Brain (organoid and tissue), 16 donors: ENCODE measurements at places on chromosomes 2 and 18.
A peak's percentile ranks its signal among the peaks of the same experiment; 100 is the strongest.

DNA sequence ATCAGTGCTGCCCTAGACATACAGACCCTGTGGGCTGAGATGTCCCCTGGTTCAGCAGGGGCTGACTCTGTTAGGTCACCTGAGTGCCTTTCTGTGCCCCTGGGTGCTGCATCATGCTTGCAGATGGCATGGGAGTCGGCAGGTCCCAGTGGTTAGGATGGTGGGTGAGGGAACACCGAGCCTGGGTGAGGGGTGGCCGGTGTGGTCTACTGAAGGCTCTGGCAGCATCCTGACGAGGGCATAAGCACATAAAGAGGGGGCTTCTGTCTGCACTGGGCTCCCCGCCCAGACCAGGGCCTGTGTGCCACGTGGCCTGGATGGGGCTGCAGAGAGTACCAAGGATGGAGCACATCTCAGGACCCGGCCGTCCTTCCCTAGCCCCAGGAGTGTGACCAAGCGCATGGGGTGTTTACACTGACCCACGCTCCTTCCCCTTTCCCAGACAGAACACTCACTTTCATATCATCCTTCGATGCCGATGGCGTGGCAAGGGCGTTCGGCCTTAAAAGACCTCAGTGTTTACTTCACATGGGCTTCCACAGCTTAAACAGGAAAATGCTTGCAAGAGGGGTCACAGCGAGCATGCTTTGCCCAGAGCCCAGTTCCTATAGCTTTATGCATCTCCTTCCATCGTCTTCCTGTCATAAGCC is 115.1 kb downstream of the STPG4 start:
- DNase-seq, result no peak

- DNase-seq, result no peak
Measured at GRCh38 chr2:28600181-28600580, 104.3 kb downstream of the PLB1 start.

DNA sequence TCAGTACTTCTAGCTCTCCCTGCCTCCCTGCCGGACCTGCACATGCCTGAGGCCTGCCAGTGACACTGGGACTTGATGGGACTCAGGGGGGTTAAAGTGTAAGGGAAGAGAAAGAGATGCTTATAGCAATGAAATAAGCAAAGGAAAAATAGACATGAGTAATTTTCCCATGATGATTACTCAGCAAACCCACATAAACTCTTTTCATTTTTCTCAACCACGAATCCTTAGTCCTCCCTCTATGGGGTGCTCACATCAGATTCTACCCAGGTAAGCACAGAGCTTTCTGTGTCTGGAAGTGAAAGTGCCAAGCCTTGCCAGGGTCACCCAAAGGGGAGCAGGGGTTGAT is 44.8 kb upstream of the ANKRD62 start:
- DNase-seq, result no peak

GRCh38 chr18:56538746-56539145 is 99.6 kb downstream of the TXNL1 start:
- DNase-seq, result no peak

GRCh38 chr2:239193925-239194677 is 206.7 kb downstream of the HDAC4 start:
- peak; percentile 64 for DNase-seq

GRCh38 chr2:1514391-1515072 is 101.3 kb downstream of the TPO start:
- no peak for DNase-seq

GRCh38 chr2:46451131-46451711 is 28.1 kb upstream of the TMEM247 start:
- no peak for DNase-seq

DNA sequence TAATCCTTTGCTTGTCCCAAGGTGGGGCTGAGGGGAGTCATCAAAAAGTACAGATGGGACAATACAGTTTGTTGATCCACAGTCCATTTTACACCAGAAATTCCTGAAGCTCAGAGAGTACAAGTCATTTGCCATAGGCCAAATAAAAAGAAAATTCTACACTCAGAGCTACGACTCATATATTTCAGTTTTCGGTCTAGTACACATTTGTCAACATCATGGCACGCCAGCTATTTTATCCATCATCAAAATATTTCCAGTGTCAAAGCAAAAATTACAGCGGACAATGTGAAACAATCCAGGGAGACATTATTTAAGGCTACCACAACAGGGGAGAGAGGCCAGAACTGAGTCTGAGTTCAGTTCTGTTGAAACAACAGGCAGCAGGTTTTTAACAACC is 587.5 kb upstream of the DSEL start:
- DNase-seq, result no peak

- no peak for DNase-seq
Measured at GRCh38 chr2:231769170-231770136, 11.6 kb downstream of the PDE6D start.

DNA sequence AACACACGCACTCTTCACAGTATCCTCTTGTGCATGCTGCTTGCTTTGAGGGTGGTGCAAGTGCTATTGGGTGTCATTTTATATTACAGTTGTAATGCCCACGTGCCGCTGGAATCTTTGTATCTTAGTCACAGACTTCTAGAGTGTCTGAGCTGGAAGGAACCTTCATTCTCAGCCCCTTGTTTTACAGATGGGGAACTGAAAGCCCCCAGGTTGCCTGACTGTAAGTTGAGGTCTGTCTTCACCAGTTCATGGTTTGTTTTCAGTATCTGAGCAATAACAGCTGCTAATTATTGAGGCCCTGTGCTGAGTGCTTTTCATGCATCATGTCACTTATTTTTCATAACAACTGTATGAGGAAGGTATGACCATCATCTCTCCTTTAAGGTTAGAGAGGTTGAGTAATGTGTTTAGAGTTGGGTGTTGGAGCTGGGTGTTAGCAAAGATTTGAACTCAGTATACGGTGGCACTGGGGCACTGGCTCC is 77.0 kb downstream of the PRKCE start:
- DNase-seq, result no peak

DNA sequence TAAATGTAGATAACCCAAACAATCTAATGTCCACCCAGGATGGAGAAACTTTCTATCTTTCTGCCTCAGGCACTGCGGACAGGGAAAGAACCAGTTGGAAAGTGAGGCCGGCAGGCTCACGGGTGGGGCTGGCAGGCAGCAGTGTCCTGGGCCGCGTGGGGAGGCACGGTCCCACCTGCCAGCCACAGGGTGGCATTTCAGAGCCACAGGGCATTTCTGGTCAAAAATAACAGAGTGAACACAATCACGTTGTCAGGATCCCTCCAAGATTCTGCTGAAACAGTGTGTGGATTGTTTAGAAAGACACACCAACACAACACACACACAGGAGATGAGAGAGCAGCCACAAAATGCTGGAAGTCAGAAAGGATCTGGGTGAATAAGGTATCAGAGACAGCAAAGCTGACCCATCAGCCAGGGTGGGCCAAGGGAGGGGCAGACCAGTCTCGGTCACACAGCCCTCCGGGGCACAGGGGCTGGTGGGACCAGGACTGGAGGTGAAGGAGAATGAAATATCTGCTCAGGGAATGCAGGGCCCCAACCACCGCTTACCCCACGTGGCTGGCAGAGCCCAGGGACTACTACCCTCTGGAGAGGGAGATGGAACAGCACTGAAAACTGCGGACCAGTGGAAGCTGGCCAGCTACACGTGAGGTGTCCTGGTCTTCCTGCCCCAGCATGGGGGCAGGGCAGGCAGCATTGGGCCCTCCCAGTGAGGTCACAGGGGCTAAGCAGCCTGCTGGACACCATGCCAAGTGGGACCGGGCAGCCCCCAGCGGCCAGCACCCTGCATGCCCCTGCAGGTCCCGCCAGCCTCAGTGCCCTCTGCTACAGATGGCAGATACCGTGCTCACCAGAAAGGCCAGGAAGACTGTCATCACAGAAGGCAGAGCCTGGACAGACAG is 173.9 kb downstream of the HDAC4 start:
- DNase-seq, result no peak

GRCh38 chr2:30688956-30689401 is 118.3 kb downstream of the CAPN13 start:
- DNase-seq, result peak; percentile 30

GRCh38 chr2:120883607-120884440 is 148.2 kb downstream of the GLI2 start:
- DNase-seq, result no peak

DNA sequence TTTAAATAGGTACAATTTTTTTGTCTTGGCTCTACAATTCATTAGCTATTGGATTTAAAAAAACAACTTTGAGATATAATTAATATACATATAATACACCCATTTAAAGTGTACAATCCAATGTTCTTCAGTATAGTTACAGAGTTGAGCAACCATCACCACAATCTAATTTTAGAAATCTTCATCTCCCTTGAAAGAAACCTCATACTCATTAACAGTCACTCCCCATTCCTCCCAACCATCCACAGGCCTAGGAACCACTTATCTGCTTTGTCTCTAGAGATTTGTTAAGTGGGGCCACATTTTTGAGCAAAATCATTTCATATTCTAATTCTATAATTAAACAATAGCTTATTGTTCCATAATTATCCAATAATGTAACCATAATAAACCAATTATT is 32.6 kb downstream of the MRPL33 start:
- DNase-seq, result no peak

- DNase-seq, result no peak
Measured at GRCh38 chr18:70295192-70296188, 6.6 kb downstream of the SOCS6 start.

DNA sequence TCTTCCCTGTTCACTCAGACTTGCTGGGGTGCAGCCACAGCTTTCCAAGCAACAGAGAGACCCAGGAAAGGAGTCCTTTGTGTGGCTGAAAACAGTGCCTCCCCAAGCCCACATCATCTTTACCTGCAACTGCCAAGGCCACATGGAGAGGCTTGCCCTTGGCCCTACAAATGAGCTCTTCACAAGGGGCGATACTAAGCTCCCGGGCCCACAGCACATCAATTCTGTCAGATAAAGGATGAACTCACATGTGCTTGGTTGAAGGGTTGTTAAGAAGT is 42.3 kb upstream of the SH3RF3 start:
- no peak for DNase-seq

DNA sequence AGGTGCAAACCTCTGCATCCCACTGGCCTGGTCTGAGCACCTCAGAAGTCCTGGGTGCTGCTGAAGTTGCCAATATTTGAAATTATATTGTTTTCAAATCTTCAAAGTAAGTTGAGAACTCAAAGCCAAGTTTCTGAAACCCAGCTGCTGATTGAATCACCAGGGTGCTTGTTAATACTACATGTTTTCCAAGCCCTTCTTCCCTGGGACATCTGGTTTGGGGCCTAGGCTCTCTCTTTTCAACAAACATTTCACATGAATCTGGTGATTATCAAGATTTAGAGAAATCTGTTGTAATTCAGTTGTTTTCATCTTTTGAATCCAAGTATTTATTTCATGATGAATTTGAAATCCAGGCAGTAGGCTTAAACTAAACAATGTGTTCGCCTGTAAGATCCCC is 24.4 kb downstream of the MLPH start:
- DNase-seq, result no peak

- DNase-seq, result no peak
Measured at GRCh38 chr2:230160112-230160660, 59.6 kb downstream of the SP110 start.

GRCh38 chr2:231410293-231411004 is 14.9 kb downstream of the B3GNT7 start:
- no peak for DNase-seq

- DNase-seq, result no peak
Measured at GRCh38 chr2:71465356-71465755, 12.0 kb downstream of the DYSF start.

DNA sequence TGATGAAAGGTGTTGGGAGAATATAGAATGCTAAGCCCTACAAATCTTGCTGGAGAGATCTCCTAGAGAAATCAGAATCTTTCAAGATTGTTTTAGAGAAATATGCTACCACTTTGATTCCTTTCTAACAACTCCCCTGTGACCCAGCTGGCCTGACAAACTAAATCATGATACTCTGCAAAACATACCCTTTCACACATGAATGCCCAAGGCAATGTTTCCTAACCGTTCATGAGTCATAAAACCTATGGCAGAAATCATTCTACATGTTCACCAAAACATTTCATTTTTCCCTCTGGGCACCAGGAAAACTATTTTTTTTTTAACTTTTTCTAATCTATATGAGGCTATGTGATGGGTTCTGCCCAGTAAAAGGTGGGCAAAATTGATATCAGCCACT is 77.8 kb upstream of the SETBP1 start:
- no peak for DNase-seq

DNA sequence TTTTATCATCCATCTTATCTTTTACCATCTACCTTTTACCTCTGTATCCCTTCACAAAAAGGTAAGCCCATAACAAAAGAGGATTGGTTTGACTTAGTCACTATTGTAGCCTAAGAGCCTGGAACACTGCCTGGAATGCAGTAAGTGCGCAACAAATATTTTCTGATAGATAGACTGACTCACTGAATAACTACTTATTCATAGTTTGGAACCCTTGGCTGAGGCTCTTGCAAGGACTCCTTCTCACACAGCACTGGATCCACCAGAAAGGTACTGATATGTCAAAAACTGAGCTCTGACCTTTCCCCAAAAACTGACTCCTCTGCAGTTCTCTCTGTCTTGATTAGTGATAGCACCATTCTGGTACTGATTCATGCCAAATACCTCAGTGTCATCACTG is 426.7 kb downstream of the SETBP1 start:
- no peak for DNase-seq

GRCh38 chr2:158586491-158586890 is 129.7 kb downstream of the PKP4 start:
- no peak for DNase-seq

DNA sequence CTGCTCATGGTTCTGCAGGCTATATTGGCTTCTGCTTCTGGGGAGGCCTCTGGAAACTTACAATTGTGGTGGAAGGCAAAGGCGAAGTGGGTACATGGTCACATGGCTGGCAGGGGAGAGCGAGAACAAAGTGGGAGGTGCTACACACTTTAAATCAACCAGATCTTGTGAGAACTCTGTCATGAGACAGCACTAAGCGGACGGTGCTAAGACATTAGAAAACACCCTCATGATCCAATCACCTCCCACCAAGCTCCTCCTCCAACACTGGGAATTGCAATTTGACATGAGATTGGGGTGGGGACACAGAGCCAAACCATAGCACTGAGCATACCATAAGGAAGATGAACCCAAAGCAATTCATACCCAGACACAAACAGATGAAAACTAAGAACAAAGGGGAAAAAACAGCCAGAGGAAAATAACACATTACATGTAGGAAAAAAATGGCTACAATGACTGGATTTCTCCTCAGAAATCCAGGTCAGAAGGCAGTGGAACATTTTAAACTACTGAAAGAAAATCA is 31.1 kb upstream of the INO80C start:
- no peak for DNase-seq

DNA sequence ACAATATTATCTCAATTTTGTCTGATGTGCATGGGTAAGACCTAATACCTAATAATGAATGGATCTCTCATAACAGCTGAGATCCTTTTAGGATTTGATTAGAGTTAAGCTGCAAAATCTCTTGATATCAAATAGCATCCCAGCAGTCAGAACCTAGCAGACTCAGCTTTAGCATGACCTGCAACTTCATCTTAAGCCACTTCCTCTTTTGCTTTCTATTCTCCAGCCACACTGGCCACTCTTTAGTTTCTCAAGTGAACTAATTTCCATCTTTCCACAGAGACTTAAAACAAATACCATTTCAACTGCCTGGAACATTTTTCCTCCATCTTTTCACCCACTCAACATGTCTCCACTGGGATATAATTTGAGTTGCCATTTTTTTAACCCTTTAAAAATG is 1251.6 kb upstream of the ZEB2 start:
- DNase-seq, result no peak

GRCh38 chr18:66749481-66750035 is 145.7 kb upstream of the CDH19 start:
- DNase-seq, result no peak

GRCh38 chr2:86226636-86227520 is 27.6 kb downstream of the MRPL35 start:
- DNase-seq, result no peak
